ENCODE measurements at places on chromosomes 6 and 20. TPM values are rescaled to one million over a fixed set of nuclear protein-coding genes. Genes with fewer than 3 reads are reported as not detected.

GRCh38 chr6:150751296-150751695, 114.2 kb upstream of the MTHFD1L start:
- DNase-seq, result no peak

Gene SASH1
- total RNA-seq, result 89.6 TPM

GRCh38 chr6:1426416-1426815, 37.0 kb downstream of the FOXF2 start:
- DNase-seq, result no peak

Gene PRL
- total RNA-seq, result not detected

DNA sequence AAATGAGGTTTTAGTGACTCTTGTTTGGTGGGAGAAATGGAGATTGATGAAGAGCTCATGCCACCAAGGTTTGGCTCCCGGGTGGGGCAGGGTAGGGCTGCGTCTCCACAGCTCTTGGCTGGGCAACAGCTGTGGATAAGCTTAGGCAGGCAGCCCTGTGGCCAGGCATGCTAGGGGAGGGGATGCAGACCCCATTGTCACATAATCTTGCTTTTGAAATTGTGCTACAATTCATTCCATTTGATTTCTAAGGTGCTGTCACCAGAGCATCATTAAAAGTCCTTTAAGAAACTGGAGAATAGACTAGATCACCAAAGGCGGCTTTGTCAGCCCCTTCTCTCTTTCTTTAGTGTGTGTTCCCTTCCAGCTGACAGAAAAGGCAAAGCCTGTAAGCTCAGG, 574.2 kb upstream of the JAG1 start:
- DNase-seq, result no peak

Gene BMP7
- total RNA-seq, result not detected

- no peak for DNase-seq
Measured at GRCh38 chr6:107991061-107991460, 33.1 kb upstream of the SEC63 start.

DNA sequence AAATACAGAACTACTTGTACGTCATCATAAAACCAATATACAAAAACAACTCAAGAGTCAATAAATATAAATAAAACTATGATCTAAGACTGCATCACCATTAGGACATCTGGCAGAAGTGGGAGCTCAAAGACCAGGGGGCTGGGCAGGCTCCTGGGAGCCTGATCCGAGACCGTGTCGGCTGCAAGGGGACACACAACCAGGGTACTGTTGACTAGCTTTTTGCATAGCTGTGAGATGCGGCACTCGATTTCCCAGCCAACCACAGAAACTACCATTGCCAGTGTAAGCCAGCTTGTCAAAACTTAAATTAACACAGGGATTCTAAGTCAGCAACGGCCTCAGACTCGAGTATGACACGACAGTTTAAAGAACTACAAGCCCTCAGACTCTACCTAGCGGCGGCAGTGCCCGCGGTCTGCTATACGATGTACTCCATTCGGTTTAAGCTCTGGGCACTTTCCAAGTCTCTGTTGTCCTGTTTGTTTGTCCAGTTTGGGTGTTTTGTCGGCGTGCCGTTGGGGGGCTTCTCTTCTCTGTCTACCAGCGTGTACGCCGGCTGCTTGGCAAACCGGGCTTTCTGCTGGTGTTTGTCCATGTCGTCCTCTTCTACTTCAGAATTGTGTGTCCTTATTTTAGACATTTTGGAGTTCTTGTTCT, 34.6 kb downstream of the JAG1 start:
- no peak for DNase-seq

GRCh38 chr6:52286798-52287432, 2.4 kb upstream of the MCM3 start:
- no peak for DNase-seq

- DNase-seq, result no peak
Measured at GRCh38 chr20:17612287-17612991, 42.6 kb downstream of the DSTN start.
